Activated CD4-positive, alpha-beta T cell treated with anti-CD3 and anti-CD28 coated beads, Interleukin-2, amount 10 ng/mL, durations not matched to agents 7 days and 5 days (primary cell): ENCODE measurements at places on chromosomes 4 and X. TPM values are rescaled to one million over a fixed set of nuclear protein-coding genes. Genes with fewer than 3 reads are reported as not detected.

DNA sequence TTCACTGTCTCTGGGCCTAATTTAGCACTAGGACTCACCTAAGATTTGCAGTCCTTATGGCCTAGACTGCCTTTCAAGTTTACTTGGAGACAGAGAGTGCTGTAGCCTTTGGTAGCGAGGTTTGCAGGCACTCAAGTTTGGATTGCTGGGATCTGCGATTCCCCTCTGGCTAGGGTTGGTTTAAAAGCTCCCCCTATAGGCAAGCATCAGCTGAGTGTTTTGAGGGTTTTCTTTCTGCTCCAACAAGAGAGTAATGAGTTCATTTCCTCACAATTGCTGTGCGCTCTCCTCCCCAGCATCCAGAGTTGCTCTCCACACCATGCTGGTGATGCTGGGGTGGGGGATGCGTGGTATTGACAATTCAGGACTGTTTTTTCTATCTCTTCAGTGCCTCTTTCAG is 206.9 kb downstream of the GLUD2 start:
- no peak for DNase-seq

DNA sequence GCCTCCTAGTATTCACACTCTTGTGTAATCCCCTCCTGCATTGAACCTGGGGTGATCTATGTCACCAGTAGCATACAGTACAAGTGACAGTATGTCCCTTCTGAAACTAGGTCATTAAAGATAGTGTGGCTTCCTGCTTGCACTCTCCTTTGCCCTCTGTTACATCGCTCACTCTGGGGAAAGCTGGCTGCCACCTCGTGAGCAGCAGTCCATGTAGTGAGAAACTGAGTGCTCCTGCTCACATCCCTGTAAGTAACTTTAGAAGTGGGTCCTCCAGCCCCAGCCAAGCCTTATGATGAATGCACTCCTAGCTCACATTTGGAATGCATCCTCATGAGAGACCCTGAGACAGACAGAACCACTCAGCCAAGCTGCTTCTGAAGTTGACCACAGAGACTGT is 89.8 kb upstream of the TNIP3 start:
- no peak for DNase-seq

- peak; percentile 45 for DNase-seq
Measured at GRCh38 chr4:146095091-146095690, 80.3 kb upstream of the LSM6 start.

- DNase-seq: no peak
Measured at GRCh38 chrX:86263526-86263925, 115.3 kb downstream of the DACH2 start.

DNA sequence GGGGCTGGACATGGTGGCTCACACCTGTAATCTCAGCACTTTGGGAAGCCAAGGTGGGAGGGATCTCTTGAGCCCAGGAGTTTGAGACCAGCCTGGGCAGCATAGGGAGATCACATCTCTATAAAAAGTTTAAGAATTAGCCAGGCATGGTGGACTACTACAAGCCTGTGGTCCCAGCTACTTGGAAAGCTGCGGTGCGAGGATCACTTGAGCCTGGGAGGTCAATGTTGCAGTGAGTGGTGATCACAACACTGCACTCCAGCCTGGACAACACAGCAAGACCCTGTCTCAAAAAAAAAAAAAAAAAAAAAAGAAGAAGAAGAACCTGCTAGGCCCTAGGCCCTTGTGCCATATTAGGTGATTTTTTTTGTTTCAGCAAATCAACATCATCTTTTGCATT is 12.2 kb downstream of the SRD5A3 start:
- no peak for DNase-seq

DNA sequence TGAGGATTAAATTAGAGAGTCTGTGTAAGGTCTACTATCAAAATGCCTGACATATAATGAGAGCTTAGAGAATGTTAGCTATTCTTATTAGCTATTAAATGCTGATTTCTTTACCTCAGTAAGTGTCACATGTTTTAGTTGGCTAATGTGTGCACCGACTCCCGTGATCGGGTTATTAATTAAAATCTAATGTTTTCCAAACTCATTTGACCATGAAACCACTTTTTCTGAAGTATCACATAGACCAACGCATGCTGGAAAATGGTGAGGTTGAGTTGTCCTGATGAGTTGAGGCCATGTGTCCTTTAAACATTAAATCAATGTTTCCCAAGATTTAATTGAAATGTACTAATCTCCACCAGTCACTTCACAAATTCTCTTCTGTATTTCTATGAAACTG is 84.8 kb upstream of the C1QTNF7 start:
- DNase-seq: no peak

DNA sequence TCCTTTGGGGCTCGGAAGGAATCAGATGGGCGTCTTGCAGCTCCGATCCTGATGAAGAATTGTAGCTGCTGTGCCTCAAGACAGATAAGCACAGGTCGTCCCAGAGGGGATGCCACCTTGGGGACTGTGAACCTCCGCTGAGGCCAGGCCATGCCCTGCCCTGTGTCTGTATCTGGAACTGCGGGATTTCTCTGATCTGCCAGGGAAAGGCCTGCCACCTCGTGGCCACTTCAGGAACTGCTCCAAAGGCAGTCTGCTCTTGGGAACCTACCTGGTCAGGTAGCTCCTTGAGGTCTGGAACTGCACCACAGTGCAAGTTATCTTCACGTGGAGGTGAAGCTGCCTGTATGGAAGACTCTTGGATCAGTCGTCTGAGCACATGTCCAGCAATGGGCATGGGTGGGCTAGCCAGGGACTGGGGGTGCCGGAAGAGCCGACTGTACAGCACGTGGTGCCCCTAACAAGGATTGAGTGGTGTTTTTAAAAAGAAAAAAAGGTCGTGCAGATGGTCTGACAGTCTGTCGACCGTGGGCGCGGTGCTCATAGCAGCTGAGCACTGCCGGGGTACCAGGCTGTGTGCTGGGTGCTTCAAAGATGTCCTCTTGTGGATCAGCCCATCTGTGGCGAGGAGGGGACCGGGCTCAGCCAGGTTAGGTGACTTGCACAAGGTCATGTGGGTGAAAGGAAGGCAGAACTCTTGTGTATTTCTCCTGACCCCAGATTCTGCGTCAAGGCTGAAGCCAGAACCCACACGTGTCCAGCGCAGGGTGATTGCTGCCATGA is 3.1 kb upstream of the GRPEL1 start:
- DNase-seq: peak; percentile 89

GRCh38 chr4:187236209-187236890 is 512.7 kb upstream of the FAT1 start:
- DNase-seq: no peak

DNA sequence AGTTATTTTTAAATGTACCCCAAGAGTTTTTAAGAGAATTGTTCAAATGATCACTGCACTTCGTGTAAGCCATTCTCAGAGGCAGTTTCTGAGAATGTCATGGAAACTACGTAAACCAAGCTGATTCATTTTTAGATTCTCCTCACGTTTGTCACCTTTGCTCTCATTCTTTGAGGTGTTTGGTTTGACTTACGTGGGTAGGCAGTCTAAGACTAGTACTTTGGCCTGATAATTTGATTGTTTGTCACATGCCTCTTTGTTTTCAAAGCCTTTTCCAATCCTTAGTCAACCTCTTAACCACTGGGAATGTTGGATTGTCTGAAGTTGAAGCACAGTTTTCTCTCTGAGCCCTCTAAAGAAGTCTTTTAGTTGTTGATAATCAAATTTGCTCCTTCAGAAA is 10.5 kb downstream of the SEPTIN11 start:
- DNase-seq: no peak

DNA sequence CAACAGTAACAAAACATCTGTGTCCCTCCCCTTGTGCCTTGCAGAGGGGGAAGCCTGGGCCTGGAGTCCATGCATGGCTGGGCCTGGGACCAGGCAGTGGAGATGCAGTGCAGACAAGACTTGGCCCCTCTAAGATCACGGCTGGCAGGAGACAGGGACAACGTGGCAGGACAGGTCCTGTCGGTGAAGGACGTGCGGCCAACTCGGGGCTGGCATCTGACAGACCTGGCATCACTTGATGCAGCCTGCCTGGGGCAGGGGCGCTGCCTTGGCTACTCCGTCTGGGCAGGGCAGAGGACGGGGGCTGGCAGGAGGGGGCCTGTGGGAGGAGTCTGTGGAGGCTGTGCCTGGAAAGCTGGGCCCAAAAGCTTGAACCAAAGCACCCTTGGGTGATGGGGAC is 112.1 kb downstream of the CPZ start:
- no peak for DNase-seq

GRCh38 chr4:179521952-179522351 is 2079.7 kb upstream of the AGA start:
- no peak for DNase-seq

- peak; percentile 38 for DNase-seq
Measured at GRCh38 chrX:2710041-2710840, 19.1 kb downstream of the CD99 start.

DNA sequence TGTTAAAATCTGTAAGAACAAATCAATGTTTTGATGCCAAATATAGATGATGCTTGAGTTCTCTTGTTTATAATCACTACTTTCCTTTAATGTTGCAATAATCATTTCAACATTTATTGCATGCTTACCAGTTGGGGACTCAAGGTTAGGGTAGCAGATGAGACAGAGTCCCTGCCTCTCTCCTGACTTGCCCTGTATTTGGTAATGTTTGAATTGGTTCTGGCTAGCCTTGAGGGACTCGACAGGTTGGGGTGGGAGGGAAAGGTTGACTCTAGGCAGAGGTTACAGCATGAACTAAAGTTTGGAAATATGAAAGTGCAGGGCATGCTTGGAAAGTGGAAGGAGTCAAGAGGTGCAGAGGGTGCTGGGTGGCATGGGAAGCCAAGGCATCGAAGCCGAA is 2.0 kb downstream of the SEC24B start:
- no peak for DNase-seq

- no peak for DNase-seq
Measured at GRCh38 chr4:185782523-185782922, 29.5 kb downstream of the SORBS2 start.

DNA sequence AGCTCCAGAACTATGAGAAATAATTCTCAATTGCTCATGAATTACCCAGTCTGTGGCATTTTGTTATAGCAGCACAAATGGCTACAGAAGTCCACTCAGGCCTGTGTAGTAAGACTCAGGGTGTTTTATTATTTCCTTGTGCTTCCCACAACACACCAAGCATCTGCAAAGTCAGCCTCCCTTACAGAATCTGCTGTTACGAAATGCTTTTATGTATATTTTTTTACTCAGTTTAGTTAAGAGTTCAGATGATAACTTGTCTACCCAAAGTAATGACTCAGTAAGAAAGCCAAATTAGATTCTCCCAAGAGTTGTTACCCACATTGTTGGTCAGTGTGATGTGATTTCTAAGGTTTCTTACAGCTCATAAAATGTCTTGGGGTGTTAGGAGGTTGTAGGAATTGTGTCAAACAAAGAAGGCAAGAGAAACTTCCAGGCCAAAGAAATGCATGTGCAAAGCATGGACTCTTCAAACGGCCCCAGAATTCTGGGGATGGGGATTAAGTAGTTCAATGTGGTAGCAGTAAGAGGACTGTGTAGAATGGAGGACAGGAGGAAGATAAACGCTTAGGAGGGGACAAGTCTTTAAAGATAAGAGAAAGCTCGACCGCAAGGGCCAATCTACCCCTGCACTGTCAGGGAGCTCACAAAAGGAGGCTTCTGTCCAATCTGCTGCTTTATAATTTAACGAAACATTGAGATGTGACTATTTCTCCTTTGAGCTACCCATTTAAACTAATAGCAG is 35.4 kb upstream of the TMEM184C start:
- no peak for DNase-seq

GRCh38 chr4:120921456-120922380 is 808 bp downstream of the PRDM5 start:
- peak; percentile 22 for DNase-seq

GRCh38 chr4:82528868-82529267 is 32.9 kb downstream of the TMEM150C start:
- no peak for DNase-seq

- no peak for DNase-seq
Measured at GRCh38 chr4:10703156-10703555, 18.6 kb upstream of the CLNK start.

- DNase-seq: no peak
Measured at GRCh38 chr4:113781439-113782040, 20.0 kb upstream of the CAMK2D start.

DNA sequence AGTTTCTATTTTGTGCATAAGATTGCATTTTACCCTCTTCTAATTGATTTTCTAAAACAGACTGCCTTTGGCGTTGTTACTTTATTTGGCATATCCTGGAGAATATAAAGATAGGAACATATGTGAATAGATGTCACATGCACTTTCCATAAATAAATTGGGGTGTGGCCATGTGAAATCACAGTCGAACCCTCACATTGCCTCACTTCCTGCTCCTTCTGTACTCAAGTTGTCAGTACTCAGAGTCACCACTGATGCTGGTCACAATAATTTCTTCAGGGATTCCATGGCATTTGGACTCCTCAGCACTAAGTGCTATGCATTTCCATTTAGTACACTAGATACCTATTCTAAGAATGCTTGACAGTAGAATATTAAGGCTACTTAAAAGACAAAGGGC is 1.4 kb upstream of the EMCN start:
- no peak for DNase-seq

DNA sequence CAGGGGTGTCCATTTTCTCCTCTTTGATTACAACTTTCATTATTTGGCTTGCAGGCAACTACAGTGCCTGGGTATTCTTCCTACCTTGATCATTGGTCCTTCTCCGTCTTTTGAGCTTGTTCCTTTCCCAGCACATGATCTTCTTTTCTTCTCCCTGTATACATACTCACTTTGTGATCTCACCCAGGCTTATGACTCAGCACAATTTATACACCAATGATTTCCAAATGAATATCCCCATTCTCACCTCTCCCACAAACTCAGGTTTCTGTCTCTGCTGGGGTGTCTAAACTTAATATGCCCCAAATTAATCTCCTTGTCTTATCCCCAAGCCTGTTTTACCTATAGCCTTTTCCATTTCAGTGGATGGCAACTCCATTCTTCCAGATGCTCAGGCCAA is 19.5 kb upstream of the C4orf54 start:
- DNase-seq: no peak

DNA sequence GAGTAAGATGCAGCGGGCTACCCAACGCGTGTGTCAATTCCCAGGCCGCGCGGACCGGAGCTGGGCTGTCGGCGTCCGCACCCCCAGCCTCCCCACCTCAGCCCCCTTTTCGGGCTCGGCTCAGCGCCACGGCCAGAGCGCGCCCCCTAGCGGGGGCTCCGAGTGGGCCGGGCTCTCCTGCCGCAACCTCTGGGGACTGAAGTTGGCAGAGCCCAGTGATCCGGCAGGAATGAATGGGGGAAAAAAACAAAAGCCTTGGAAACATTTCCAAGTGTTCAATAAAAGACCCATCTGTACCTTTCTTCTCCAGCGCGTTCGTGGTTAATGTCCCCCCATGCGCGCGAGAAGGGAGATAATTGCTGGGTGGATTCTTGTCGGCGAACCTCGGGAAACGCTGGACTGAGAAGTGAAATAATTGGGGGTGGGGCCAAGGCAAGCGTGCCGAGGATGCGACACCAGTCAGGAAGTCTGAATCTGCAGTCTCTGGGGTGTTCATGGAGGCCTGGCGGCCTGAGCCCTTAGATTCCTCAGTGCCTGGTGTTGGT is 5.2 kb upstream of the ARX start:
- DNase-seq: peak; percentile 18

GRCh38 chr4:2867758-2868491 is 24.3 kb downstream of the ADD1 start:
- DNase-seq: no peak

The SLC35A2 gene
- 14.0 TPM for total RNA-seq

The CEP44 gene
- total RNA-seq: 24.2 TPM

The GRIA2 gene
- total RNA-seq: not detected

The SPATA4 gene
- total RNA-seq: not detected

The S100G gene
- not detected for total RNA-seq

The AFM gene
- total RNA-seq: not detected

The JAKMIP1 gene
- total RNA-seq: 10.9 TPM

The SOWAHB gene
- not detected for total RNA-seq

The FAT4 gene
- not detected for total RNA-seq

The ARHGAP24 gene
- total RNA-seq: not detected
